Hypothalamus (tissue), 51 donors: ENCODE measurements at places on chromosomes 1 and 21.
A peak's percentile ranks its signal among the peaks of the same experiment; 100 is the strongest.

GRCh38 chr1:43432907-43433306, 20.8 kb downstream of the HYI start:
- no peak for DNase-seq

GRCh38 chr21:44933199-44933917, 6.5 kb upstream of the SLX9 start:
- DNase-seq: no peak

GRCh38 chr1:38888423-38889333, 7.3 kb upstream of the GJA9 start:
- no peak for DNase-seq

DNA sequence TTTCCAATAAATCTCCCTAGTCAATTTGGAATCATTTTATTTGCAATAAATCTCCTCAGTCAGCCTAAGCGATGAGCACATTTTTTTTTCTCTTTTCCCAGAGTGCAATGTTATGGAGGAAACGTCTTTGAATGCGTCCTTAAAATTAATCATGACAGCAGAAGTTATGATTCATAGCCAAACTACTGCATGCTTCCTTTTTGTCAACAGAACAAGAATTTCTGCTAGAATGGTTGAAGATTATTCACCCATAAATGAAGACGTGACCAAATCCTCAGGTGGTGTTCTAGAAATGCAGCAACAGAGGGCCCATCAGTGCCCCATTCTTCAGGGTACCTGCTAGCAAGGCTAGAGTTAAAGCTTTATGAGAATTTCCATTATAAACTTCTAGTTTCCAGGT, 407.9 kb upstream of the PKN2 start:
- no peak for DNase-seq

- DNase-seq: no peak
These were observed 16.3 kb upstream of the IFNLR1 start for GRCh38 chr1:24203404-24203803.

DNA sequence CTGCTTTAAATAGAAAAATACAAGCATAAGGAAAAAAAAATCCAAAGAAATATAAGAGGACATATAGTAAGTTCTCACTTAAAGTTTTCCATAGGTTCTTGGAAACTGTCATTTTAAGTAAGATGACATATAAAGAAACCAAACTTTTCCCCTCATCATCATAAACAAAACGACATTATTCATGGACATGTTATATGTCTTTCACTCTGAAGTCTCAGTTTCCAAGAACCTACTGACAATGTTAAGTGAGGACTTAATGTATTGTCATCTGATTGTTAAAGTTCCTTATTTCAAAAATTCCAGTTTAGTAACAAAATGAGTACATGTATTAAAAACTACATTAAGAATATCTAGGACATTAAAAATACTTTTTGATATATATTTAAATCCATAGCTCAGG, 69.6 kb upstream of the GFI1 start:
- DNase-seq: no peak

GRCh38 chr1:157156058-157156541, 17.9 kb upstream of the ETV3 start:
- peak; percentile 53 for DNase-seq

- no peak for DNase-seq
These were observed 37.1 kb upstream of the KANK4 start for GRCh38 chr1:62356257-62356835.

GRCh38 chr1:117318426-117318825, 48.8 kb upstream of the MAN1A2 start:
- DNase-seq: no peak

- DNase-seq: peak; percentile 14
These were observed 8.3 kb downstream of the TRNP1 start for GRCh38 chr1:27001570-27002360.

GRCh38 chr1:157202331-157202730, 64.1 kb upstream of the ETV3 start:
- no peak for DNase-seq

- no peak for DNase-seq
These were observed 21.4 kb downstream of the NEK2 start for GRCh38 chr1:211653959-211654496.

GRCh38 chr1:201089596-201089995, 22.6 kb downstream of the CACNA1S start:
- DNase-seq: no peak

GRCh38 chr21:29888437-29888836, 51.4 kb downstream of the GRIK1 start:
- no peak for DNase-seq

DNA sequence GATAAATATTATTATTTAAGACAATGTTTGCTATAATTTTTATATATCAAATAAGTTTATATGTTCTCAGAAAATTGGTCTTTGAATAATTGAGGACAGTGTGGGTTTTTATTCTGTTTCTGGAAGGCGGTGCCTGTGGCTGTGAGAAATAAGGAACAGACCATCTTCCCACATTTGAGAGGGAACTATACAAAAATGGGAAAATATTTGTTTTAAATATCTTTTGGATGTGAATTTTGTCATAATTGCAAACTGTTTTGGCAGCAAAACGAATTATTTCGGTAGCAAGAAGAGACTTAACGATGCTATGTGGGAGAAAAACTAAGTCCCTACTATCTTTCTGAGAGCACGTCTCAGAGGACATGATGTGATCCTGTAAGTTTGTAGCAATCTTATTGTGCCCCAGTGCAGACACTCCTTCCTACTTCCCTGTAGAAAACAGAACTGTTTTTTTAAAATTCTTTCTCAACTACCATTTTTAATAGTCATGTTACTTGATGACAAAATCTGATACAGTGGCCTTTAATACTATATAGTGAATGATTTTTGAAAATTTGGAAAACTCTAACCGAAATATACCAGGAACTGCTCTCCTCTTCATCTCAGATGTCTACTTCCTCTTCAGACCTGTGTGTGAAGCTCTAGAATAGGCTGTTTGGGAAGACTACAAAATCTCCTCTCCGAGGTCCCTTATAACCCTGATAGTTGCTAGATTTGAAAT, 25.4 kb downstream of the PTPRC start:
- no peak for DNase-seq

DNA sequence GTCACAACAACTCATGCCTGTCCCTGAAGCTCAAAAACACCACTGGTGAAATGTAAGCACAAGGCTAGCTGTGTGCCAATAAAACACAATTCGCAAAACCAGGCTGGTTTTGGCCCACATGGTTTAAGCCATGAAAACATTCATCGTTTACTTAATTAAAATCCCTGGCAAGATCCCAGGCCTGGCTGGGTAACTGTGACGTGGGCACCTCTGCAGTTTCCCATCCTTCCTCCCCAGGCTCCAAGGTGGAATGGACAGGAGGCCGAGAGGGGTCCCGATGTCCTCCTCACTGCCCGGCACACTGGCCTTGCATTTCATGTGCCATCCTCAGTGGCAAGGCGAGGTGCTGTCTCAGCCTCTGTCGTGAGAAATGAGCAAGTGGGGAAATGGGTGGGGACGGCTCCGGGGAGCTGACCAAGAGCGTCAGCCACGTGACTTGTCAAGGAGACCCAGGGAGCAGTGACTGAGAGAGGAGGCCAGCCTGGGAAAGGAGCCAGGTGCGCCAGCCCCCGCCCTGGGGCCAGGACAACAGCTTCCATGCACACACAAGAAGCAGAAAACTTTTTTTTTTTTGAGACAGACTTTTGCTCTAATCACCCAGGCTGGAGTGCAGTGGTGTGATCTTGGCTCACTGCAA, 153.1 kb upstream of the RAB4A start:
- peak; percentile 61 for DNase-seq

DNA sequence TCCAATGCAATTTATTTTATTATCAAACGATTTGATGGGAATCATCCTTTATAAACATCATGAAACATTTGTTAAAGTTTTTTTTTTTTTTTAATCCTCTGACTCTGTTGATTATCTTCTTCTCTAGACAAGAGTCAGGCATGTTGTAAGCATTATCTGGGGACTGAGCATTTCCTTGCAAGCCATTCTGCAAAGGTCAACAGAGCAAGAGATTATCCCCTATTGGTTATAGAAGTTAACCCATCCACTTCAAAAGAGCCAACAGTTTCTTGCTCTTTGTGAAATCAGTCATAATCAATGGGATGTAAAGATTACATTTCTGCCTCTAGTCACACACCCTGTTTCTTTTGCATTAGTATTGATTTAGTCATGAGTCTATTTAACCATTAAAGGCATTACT, 368.8 kb upstream of the ADGRL4 start:
- DNase-seq: no peak

DNA sequence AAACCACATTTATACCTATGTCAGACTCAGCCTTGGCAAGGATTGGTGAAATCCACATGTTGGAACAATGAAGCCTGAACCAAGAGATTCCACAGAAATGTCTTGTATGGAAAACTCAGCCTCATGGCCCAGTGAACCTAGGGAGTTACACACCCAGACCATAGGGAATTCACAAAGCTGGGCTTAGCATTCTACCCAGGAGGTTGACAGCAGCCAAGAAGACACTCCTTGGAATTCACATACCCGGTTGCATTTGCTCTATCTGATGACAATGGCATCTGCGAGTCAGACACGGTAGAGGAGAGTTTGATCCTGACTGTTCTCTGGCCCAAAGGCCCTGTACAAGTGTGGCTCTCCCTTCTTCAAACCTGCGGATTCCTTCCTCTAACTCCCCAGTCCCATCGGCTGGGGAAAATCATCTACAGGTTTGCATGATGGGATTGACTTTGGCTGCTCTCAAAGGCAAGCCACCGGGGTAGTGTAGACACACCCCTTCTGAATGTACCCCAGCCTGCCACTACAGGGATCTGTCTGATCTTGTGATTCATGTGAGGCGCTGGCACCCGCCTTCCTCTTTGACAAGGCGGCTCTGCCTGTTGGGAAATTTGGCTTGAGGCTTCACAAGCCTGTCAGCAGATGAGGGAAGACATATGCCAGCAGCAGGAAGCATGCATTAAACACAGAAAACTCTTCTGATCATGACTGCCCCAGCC, 297.3 kb upstream of the KAZN start:
- DNase-seq: no peak

DNA sequence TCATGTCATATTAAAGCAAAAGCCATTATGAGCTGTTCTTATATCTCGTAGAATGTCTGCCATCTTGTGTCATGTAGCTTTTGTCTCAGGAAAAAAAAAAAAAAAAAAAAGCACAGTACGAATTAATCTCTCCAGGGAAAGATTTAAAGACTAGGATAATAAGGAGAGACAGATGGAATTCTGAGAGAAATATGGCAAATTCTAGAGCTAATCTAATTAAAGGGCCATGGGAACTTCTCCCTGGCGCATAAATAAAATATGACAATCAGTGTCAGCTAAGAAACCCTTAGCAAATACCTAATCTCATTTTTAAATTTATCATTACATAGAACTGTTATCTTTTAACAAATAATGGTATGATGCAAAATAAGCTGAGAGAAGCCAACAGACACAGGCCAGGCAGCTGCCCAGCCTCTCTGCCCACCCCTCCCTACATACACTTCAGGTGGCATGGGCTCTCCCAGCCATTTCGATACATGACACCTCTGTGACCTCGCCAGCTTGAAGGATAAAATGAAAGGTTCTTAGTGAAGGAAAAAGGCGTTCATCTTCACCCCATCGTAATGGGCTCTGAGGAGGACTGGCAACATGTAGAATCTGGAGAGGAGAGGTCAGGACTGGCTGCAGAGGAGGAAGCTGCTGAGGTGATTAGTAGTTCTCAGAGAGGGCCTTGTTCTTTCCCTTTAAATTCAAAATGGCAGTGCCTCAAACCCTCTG, 39.8 kb downstream of the DISC1 start:
- DNase-seq: no peak

- DNase-seq: no peak
These were observed 730.7 kb upstream of the ZP4 start for GRCh38 chr1:238621405-238621804.

DNA sequence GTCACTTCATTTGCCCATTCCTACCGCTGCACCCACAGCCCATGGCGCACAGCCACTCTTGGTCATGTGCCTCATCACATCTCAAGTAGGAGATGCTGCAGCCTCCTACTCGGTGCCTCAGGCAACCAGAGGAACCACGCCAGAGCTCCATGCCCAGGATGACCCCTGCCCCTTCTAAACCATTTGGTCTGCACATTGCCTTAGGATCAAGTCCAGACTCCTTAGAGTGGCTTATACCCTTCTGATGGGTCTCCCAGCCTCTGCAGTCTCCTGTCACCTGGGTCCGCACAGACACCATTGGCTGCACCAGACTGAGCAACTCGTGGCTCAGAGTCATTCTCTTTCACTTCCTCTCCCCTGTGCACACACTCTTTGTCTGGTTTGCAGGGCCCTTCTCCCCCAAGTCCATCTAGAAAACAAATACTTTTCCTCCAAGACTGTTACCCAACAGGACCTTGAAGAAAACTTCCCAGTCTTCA, 2.2 kb upstream of the ADORA3 start:
- no peak for DNase-seq

DNA sequence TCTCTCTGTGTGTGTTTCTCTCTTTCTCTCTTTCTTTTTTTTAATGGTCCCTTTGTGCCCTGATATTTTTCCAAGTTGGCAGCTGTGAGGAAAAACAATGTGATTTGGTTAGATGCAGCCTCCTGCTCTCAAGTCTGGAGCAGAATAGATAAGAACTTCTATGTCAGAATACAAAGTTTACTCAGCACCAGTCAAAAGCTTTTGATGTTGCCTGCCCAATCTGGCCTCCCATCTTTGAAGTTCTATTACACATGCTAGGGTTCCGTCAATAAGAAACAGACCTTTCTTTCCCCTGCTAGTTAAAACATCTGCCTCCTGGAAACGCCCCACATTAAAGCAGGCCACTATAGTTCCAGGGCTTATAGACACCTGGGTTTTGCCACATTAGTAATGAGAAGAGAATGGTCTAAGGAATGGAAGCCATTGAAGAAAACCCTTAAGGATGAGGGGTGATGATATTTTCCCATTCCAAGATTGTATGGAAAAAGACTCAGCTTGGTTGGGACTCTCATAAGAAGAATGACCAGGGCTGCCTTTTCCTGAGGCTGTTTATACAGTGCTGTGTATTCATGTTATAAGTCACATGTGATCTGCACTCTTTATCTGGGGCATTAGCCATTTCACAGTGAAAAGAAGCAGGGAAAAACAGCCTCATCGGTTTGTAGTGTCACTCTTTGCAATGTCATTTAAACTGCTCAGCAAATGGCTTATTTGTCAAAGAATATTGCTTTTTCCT, 414.7 kb upstream of the PROX1 start:
- no peak for DNase-seq

DNA sequence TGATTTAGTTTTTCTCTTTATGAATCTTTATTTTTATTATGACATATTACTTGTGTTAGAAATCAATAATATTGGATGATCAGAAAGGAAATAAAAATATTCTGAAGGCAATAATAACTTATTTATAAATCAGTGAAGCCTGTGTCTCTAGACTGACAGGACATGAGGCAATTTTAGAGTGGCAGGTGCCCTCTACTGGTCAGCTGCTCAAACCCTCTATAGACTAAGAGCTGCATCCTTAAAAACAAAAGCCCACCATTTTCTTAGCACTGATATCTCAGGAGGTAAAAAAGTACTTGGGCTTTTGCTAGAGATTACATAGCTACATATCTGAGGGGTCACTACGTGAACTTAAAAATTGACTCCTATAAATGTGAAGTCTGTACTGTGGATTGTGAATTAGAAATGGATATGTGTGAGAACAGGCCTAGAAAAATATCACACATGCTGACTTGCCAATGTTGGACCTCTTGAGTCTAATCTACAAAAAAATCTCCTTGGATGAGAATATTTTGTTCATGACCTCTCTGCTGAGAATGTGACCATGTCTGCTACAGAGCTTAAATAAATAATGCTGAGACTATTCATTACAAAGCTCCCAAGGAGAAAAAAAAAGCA, 597.9 kb upstream of the ADAMTS5 start:
- no peak for DNase-seq

- no peak for DNase-seq
These were observed 2.9 kb upstream of the ASPM start for GRCh38 chr1:197149340-197149739.
